Islet precursor cell (in vitro differentiated cells): ENCODE measurements at places on chromosomes 12 and 14.

DNA sequence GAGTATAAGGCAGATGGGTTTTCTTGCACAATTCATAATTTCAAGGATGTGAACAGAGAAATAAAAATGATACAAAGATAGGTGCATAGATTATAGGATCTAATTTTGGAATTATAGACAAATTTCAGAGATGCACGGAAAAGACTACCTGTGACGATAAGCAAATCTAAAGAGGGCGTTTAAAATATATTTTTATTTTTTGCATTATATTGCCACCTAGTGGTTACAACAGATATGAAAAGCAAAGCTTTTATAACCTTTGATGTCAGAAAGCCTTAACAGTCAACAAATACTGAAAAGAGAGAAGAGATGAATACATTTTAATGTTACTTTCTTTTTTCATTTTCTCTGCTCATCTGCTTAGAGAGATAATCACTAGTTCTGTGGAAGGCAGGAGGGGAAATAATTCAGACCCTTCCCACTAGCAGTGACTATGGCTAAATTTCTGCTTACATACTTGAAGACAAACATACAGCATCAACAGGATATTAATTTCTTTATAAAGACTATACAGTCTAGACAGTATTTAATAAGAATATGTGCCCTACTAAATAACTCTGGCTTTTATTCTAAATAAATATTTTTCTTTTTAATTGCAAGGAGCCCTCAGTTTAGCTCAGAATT lies 46.3 kb downstream of the NTS start:
- no peak for DNase-seq

DNA sequence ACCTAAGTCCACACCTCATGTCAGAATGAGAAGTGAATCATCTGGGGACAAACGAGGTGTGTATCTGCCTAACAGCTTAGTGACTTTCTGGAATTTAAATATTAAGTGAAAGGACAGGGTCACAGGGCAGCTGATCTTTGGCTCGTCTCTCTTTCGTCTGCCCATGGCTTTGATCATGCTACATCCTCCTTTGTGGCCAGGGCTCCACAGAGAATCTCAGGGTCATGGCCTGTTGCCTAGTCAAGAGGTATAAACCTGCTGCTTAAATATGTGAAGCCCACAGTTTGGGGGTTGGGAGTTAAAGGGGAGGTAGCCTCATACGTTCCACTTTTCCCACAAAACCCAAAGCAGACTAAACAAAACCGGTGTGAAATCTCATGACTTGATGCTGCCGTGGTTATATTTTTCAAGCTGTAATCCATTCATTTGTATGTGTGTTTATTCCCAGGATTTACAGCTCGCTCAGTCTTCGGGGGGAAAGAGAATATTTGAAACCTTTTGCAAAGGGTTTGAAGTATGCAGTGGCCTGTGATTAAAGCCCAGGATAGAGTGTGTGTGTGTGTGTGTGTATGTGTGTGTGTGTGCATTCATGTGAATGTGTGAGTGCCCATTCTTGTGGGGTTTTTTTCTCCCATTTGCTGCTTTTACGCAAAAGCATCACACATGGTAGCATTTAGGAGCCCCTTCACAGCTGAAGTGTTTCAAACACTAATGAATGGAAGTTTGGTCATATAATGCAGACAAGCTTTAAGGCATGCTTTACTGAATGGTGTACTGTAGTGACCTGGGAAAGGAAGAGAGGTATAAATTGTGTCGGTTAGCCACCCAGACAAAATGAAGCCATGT lies 137.1 kb downstream of the HMGA2 start:
- no peak for DNase-seq

GRCh38 chr12:96226401-96226800 lies 32.2 kb downstream of the ELK3 start:
- DNase-seq = no peak

- DNase-seq = no peak
Measured at GRCh38 chr14:61611880-61612630, 83.3 kb upstream of the HIF1A start.

DNA sequence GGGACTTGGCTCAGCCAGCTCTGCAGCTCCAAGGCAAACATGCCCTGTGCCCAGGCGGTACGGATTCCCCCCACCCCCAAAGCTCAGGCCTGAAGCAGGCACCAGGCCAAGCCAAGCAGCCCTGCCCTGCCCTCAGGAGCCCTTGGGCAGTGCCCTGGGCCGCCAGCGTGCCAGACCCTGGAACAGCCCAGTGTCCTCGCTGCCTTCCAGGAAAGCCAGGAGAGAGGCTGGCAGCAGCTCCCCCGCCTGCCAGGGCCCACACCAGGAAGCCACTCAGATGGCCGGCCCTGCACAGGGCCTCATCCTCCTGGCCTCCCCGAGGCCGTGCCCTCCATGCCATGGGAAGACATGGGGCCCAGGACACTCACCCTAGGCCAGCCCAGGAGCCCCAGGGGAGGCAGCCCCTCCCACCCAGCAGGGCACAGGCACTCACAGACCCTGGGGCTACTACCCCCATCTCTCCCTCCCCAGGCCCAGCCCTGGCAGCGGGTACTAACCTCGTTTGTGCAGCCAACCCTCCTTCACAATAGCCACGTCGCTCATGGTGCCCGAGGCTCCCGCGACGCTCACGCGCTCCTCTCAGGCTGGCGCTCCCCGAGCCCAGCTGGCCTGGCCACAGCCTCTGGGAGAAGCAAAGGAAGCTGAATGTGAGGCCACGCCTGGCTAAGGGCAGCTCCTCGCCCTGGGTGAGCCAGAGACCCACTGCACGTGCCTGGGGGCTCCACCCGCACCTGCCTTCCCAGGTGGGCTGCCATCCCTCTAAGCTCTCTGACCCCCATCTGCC lies 3.3 kb downstream of the AKT1 start:
- DNase-seq = no peak

- DNase-seq = no peak
Measured at GRCh38 chr12:78062786-78063185, 232.1 kb downstream of the NAV3 start.
